ENCODE measurements at places on chromosomes 3 and 15.

GRCh38 chr3:62602129-62602770 is 228.9 kb upstream of the FEZF2 start:
- no peak for DNase-seq

DNA sequence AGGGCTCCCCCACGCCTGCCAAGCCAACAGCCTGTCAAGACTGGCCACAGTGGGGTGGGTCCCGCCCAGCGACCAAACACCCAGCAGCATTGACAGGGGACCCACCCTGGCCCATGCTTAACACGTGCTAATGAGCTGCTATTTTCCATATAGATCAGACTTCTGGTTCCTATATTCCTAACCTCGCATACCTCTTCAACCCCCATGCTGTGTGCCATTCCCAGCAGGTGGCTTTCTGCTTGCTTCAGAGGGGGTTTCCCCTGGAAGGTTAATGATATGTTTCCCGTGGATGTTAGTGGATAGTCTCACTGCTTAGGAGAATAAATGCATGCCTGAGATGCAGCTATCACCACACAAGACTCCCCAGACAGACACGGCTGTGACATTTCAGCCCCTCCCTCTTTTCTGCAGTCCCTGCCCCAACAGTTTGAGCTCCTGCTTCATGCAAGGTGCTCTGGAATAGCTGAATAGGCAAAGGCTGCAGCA is 37.9 kb upstream of the MGLL start:
- no peak for DNase-seq

- no peak for DNase-seq
These were observed 165.8 kb upstream of the KCNMB2 start for GRCh38 chr3:178370387-178370786.

- no peak for DNase-seq
These were observed 22.5 kb upstream of the HCN4 start for GRCh38 chr15:73391128-73391872.

- DNase-seq, result no peak
These were observed 6.8 kb downstream of the USP4 start for GRCh38 chr3:49333091-49333490.

Data from activated CD8-positive, alpha-beta memory T cell treated with anti-CD3 and anti-CD28 coated beads for 4 hours (primary cell).